Stimulated activated CD8-positive, alpha-beta memory T cell treated with anti-CD3 and anti-CD28 coated beads, Interleukin-4, amount 100 ng/mL, for 1 hour (primary cell): ENCODE measurements at places on chromosomes 4 and X.

- DNase-seq, result no peak
Measured at GRCh38 chrX:37347420-37347819, 1.7 kb upstream of the PRRG1 start.

DNA sequence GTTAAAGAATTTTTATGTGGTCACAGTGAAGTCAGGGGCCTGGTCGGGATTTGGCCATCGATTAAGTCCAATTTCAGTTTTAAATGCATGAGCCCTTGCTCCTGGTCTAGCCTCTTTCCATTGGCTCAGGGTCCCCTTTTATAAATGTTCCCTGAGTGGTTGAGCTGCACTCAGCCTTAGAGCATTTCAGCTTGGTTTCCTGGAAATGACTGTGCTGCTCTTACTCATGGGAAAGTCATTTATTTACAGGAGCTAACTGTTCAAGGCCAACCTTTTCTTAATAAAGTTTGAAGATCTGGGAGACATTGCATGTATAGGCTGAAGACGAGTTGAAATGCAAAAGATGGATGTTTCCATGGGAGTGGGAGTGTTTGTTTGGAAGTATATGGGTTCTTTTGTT is 98.8 kb upstream of the CLNK start:
- DNase-seq, result no peak

GRCh38 chrX:102345916-102346315 is 93.9 kb downstream of the NXF2B start:
- peak; percentile 37 for DNase-seq

GRCh38 chrX:68588602-68589371 is 58.7 kb upstream of the STARD8 start:
- no peak for DNase-seq

GRCh38 chrX:109818976-109819375 is 85.9 kb upstream of the ACSL4 start:
- no peak for DNase-seq

DNA sequence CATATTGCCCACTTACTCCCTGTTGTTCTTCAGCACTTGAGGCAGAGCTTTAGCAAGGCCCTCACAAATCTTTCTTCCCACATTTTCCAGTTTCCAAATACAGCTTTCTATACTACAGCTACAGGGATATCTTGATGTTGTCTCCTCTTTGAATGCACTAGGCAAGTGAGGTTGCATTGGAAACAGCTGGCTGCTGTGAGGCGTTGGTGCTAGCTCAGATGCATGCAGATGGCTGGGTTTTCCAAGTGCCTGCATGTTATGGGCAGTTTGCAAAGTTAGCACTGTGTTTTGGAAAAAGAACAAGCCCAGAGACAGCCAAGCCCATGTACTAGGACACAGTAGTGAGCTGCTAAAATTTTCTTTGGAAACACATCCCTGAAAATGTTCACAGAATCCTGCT is 315.1 kb upstream of the RASGEF1B start:
- DNase-seq, result no peak

DNA sequence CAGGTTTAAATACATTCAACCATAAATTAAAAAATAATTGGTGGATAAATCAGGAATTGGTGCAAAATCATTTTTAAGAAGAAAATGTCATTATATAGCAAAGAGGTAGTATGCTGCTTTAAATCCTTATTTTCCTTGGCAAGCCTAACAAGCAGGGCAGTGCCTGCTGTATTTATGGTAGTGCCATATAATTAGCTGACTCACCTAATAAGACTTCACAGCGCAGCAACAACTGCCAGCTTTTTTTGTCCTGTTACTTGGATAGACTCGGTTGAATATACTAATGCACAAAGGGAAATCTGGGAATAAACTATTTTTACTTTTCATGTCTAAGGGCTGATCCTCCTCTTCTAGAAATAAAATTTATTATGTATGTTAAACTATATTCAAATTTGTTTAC is 99.1 kb downstream of the SNCA start:
- no peak for DNase-seq

GRCh38 chr4:8853249-8853648 is 18.4 kb downstream of the HMX1 start:
- no peak for DNase-seq

DNA sequence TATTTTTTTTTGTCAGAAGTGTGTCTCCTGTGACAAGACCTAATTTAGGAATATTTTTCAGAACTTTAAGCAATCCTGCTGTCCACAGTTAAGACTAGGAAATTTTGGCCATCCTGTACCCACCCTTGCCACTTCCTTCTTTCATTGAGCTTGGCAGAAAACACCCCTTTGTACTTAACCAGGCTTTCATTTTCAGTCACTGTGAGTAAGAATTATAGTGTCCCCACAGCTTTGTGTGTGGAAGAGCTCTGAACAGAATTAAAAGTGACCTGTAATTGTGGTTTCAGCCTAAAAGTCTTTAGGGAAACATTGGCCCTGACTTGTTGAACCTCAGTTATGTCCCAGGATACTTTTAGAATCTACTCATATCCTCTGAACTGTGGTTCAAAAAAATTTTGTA is 153.7 kb upstream of the BMP3 start:
- DNase-seq, result no peak

DNA sequence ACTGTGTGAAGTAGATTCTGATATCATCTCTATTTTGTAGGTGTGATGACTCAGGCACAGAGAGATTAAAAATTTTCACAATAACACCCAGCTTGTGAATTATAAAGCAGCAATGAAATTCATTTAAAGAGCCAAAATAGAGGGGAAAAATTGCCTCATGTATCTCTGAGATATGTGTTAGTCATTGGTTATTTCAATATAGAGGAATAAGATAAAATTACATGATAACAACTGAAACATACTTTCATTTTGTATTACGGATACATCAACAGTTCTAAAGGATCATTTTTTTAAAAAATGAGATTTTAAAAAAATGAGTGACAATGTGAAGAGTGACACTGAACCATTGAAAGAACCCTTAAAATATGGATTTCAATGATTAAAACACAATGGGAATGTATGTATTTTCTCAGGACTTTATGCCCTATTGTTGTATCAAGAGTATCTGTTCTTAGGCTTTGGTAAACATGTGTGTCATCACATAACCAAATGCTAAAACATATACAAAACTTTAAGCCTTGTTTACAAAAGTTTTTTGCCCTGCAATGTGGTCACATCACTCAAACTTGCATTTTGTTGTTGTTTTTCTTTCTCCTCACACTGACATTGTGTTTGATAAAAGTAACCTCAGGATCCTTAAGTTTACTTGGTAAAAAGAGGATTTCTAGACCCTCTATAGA is 221.3 kb downstream of the ANTXR2 start:
- no peak for DNase-seq

- DNase-seq, result no peak
Measured at GRCh38 chrX:31199056-31199839, 127.4 kb upstream of the FTHL17 start.

GRCh38 chr4:182189103-182189878 is 53.9 kb upstream of the TENM3 start:
- no peak for DNase-seq

GRCh38 chr4:31045724-31046318 is 325.7 kb downstream of the PCDH7 start:
- no peak for DNase-seq

DNA sequence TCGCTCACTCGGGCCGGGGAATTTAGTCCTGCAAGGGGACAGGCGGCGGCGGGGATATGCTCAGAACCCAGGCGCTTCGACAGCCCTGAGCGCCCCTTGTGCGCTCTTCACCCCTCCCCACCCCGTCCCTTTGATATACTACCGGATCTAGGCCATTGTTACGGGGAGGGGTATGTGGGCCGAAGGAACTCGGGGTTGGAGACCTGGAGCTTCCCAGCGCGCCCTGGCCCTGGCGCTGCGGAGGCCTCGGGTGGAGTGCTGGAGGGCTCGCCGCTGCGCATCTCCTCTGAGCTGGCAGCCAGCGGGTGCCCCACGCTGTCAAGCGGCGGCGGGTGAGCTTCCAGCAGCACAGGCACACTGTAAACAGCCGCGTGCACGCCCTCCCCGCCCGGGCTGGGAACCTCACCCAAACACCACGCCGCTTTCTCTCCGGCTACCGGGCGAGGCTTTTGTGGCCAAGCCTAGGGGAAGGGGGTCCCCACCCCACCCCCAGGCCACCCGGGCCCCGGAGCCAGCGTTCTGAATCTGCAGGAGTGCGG is 54.5 kb upstream of the BCOR start:
- no peak for DNase-seq

- no peak for DNase-seq
Measured at GRCh38 chr4:161604516-161605300, 559.1 kb downstream of the FSTL5 start.

DNA sequence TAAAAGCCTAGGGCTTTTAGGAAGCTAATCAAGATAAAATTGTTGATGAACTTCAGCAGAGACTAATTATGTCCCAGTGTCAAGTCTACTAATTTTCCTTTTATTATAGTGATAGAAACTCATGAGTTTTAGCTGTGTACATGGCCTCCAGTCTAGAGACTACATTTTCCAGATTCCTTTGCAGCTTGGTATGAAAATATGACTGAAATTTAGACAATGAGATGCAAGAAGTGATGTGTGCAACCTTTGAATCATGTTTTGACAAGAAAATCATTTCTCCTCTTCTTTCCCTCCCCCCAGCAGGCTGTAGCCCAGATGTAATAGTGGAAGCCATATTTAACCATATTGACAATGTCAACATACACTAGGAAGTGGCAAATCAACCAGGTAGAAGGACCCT is 30.3 kb upstream of the IL13RA2 start:
- no peak for DNase-seq

DNA sequence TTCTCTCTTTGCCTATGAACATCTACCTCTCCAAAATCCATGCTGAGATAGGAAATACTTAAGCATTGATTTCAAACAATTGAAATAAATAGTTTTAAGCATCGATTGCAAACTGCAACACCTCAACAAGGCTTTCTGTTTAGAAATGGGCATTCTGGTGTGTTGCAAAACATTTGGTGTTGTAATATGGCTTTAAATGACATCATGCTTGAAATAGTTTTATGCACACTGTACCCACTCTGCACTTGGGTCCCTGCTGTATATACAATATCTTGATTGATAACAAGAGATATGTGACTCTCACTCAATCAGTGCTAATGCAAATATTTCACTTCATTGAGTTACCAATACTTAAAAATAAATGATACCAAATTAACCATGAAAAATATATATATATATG is 964.9 kb upstream of the GRIA3 start:
- no peak for DNase-seq

- no peak for DNase-seq
Measured at GRCh38 chr4:7291372-7292114, 99.2 kb downstream of the SORCS2 start.

DNA sequence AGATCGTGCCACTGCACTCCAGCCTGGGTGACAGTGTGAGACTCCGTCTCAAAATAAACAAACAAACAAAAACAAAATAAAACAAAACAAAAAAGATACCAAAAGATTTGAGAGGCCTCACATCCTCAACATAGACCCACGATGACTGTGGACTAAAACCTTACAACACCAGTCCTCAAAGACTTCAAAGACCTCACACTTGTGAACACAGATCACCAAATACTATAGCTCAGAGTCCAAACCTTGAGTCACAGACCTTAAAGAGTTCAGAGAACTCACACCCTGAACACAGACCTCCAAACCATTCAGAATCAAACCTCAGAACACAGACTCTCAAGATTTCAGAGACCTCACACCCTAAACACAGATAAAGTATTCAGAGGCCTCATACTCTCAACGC is 12.7 kb upstream of the PAGE4 start:
- no peak for DNase-seq

GRCh38 chr4:6356076-6356560 is 86.5 kb downstream of the WFS1 start:
- DNase-seq, result no peak
